T-helper 2 cell treated with Interferon-gamma antibody and Interleukin-4, amounts not matched to agents 5 μg/mL and 100 μg/mL, for 36 hours (primary cell): ENCODE measurements at places on chromosomes 16 and 17.

- no peak for DNase-seq
These were observed 34.3 kb upstream of the CBX4 start for GRCh38 chr17:79873583-79873982.

GRCh38 chr17:76000016-76000754 lies 470 bp upstream of the CDK3 start:
- DNase-seq, result peak; percentile 54

GRCh38 chr17:17264430-17264829 lies 16.6 kb downstream of the COPS3 start:
- DNase-seq, result no peak

- DNase-seq, result no peak
These were observed 60.7 kb upstream of the TNRC6C start for GRCh38 chr17:77897741-77898301.

GRCh38 chr17:82750241-82750908 lies 1.5 kb upstream of the TBCD start:
- DNase-seq, result no peak

GRCh38 chr17:40936976-40937375 lies 470 bp downstream of the KRT23 start:
- DNase-seq, result no peak

- peak; percentile 44 for DNase-seq
These were observed 621 bp downstream of the CEP95 start for GRCh38 chr17:64507413-64507782.

GRCh38 chr17:74796866-74797265 lies 20.7 kb upstream of the NAT9 start:
- DNase-seq, result no peak

- DNase-seq, result no peak
These were observed 37.9 kb downstream of the SHISA6 start for GRCh38 chr17:11278992-11279270.

- DNase-seq, result no peak
These were observed 150.8 kb upstream of the FOXF1 start for GRCh38 chr16:86359571-86359970.

- DNase-seq, result no peak
These were observed 83.0 kb upstream of the CDC42EP4 start for GRCh38 chr17:73394512-73395450.

DNA sequence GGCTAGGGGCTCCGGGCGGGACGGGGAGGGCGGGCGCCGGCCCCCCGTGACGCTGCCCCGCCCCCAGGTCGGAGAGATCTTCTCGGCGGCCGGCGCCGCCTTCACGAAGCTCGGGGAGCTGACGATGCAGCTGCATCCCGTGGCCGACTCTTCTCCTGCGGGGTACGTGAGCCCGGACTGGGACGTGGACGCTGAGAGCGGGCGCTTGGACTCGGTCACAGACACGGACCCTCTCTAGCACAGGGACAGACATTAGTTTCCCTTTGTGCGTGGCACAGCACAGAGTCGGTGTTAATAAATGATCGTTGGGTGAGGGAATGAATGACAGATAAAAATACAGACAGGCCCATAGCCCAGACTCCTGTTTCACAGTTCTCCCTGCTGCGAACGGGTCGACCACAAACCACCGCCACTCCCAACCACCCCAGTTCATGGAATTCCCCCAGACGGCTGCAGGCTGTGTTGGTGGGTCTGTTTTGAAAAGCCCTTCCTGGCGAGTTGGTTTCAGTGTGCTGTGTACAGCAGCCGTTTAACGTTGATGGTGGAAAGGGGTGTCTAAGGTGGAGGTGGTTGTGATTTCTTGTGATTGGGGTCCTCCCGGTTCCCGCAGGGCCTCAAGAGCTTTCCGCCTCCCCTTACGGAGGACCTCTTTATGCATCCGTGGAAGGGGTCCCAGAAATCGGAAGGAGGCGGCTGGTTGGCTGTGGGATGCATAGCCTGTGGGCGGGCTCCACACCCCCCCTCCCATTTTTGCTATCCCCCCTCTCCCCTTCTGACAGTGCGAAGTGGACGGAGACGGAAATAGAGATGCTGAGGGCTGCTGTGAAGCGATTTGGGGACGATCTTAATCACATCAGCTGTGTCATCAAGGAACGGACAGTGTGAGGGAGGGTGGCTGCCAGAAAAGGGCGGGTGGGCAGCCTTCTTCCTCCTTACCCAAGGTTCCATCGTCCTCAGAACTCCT lies 2.9 kb downstream of the RNASEK start:
- DNase-seq, result peak; percentile 85

GRCh38 chr16:2519711-2520080 lies 475 bp upstream of the AMDHD2 start:
- DNase-seq, result no peak

GRCh38 chr17:37158290-37158689 lies 209.5 kb downstream of the AATF start:
- DNase-seq, result no peak

- DNase-seq, result no peak
These were observed 11.7 kb downstream of the ZNHIT3 start for GRCh38 chr17:36498155-36498554.
